ENCODE measurements at places on chromosomes 2 and 18. TPM values are rescaled to one million over a fixed set of nuclear protein-coding genes. Genes with fewer than 3 reads are reported as not detected.

- peak overlapping the region; percentile 19 for H3K4me3 ChIP-seq
- no peak overlapping the region for H3K27ac ChIP-seq
- no peaks in the 10 kb centered on the region for H3K36me3 ChIP-seq
- peak; percentile 63 for DNase-seq
Observed at GRCh38 chr2:219448099-219448775, 13.6 kb downstream of the SPEG start.

BMP10 gene
- total RNA-seq, result not detected

DNA sequence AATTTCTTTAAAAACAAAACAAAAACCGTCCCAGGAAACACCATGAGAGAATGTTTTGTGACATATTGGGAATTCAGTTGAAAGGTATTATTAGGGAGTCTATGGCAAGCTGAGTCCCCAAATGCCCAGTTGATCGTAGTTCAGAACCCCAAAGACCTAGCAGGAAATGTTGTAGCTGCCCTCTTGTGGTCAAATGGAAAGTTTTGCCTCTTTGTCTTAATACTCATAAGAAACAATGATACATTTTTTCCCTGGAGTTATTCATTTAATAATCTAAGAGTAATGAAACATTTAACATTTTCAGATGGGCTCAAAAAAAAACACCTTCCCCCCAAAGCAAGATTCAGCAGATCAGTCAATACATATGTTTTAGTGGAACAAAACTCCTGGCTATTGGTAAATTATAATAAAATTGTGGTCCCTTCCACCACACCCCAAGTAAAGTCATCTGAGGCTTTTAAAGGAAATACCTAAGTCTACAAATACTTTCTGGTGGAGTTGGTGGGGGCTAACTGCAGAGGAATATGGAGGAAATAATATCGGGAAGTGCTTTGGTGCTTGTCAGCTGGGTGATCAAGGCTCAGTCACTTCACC lies 37.8 kb upstream of the EFEMP1 start:
- DNase-seq, result no peak
- H3K27ac ChIP-seq, result no peak overlapping the region
- H3K27me3 ChIP-seq, result no peaks in the 10 kb centered on the region
- H3K4me3 ChIP-seq, result no peak overlapping the region

- H3K4me1 ChIP-seq, result peaks cover 55% of the 10 kb centered on the region
- no peak overlapping the region for H3K4me3 ChIP-seq
- H3K36me3 ChIP-seq, result peaks cover 86% of the 10 kb centered on the region
- H3K27me3 ChIP-seq, result no peaks in the 10 kb centered on the region
Observed at GRCh38 chr2:162000431-162000830, 73.6 kb downstream of the DPP4 start.

CD226 gene
- total RNA-seq, result 46.4 TPM

All from activated naive CD8-positive, alpha-beta T cell treated with anti-CD3 and anti-CD28 coated beads, Interleukin-2, amount 10 ng/mL, durations not matched to agents 7 days and 5 days (primary cell).